ENCODE measurements at places on chromosomes 5 and 9.

- no peak for DNase-seq
These were observed 517.8 kb downstream of the CCDC171 start for GRCh38 chr9:16070455-16071145.

GRCh38 chr9:137982200-137982599 is 104.6 kb downstream of the CACNA1B start:
- DNase-seq, result no peak

DNA sequence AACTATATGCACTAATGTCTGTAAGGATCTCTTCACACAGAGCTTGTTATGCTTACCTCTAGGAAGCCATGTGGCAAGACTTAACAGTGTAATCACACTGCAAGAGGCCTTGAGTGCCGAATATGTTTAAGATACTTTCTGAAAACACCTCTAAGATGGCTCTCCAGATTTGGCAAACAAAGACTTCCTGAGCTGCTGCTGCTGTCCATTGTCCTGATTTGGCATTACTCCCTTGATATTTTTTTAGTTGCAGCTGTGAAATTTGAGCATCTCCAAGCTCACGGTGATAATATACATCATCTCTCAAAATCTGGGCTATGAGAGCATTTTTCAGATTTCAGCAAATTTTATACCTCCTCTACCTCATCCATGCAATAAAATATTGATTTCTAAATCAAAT is 384.5 kb upstream of the CDH6 start:
- no peak for DNase-seq

GRCh38 chr5:141874262-141874964 is 3.8 kb downstream of the PCDH1 start:
- no peak for DNase-seq

DNA sequence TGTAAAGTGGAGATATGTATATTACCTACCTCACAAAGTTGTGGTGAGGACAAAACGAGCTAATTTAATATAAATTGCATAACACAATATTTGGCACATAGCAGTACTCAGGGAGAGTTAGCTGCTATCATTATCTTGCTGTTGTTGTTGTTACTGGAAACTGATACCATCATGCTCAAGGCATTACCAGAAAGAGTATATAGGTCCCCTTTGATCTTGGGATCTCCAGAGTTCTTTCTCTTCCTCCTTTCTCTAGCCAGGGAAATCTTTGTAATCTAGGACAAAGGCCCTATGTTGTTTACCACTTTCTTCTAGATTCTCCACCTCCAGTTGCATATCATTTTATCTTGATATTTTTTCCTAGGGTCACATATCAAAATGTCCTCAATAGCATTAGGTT is 114.8 kb upstream of the RASA1 start:
- no peak for DNase-seq

DNA sequence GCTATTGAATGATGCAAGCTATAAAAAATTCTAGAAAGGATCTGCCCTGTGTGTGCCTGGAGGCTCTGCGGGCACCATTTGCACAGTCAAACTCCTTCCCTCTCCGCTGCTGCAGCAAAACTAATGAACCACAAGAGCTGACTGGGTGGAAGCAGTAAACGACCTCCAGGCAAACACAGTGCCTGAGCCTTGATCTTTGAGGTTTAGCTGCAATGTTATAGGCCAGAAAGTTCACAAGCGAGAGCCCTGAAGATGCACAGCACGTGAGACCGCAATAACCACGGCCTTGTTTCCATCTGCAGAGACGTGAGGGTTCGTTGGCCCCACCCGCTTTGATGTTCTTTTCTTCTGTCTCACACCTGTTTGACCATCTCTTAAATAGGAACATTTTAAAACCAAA is 69.2 kb upstream of the S1PR3 start:
- DNase-seq, result no peak

GRCh38 chr9:81244631-81245030 is 444.7 kb downstream of the TLE1 start:
- DNase-seq, result no peak

- DNase-seq, result no peak
These were observed 82.4 kb upstream of the SELENOP start for GRCh38 chr5:42894057-42894456.

DNA sequence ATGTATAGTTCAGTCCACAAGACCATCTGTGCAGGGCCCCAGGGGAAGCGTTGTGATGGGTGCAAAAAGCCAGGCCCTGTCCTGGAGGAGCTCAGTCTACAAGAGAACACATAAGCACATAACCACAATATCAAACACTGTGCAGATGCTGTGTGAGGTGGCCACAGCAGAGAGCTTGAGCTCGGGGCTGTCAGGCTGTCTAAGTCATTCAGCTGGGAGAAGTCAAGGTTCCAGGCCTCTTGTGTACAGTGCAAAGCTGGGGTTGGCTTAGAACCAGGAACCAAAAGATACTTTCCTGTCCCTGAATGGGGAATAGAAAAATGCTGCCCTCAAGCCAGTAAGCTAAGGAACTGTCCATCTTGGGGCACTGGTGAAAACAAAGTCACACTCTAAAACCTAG is 75.0 kb downstream of the PRDM6 start:
- DNase-seq, result no peak

GRCh38 chr9:89497257-89497963 is 503 bp downstream of the SEMA4D start:
- DNase-seq, result no peak

DNA sequence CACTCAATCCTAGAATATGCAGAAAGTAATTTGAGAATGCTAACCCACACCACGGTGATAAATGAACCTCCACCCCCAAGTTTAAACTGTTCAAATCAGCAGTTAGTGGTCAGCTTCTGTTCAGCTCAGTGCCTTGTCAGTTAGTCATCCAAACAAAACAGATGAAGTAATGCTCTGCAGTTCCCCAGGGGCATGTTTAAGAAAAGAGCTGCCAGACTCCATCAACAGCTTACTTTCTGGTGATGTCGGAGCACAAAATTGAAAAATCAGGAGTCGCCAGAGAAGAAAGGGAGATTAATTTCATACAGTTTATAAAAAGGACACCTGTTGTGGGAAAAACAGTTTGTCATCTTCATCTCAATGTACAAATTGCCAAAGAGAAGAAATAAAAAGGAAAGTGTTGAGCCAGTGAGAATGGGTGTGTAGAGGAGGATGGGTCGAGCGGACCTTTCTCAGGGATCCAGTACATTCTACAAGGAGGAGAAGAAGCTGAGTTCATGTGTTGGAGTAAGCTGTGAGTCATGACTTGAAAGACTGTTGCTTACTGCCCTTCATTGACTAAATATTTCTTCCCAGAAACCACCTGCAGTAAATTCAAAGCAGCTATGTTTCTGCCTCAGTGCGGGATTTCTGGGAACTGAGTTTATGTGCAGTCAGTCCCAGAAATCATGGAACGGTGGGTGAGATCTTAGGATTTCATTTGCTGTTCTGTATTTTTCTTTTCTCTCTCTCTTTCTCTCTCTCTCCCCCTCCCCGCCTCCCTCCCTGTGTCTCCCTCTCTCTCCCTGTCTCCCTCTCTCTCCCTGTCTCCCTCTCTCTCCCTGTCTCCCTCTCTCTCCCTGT is 13.7 kb downstream of the TRIO start:
- DNase-seq, result no peak

- no peak for DNase-seq
These were observed 95.1 kb downstream of the MED27 start for GRCh38 chr9:131984564-131984963.

DNA sequence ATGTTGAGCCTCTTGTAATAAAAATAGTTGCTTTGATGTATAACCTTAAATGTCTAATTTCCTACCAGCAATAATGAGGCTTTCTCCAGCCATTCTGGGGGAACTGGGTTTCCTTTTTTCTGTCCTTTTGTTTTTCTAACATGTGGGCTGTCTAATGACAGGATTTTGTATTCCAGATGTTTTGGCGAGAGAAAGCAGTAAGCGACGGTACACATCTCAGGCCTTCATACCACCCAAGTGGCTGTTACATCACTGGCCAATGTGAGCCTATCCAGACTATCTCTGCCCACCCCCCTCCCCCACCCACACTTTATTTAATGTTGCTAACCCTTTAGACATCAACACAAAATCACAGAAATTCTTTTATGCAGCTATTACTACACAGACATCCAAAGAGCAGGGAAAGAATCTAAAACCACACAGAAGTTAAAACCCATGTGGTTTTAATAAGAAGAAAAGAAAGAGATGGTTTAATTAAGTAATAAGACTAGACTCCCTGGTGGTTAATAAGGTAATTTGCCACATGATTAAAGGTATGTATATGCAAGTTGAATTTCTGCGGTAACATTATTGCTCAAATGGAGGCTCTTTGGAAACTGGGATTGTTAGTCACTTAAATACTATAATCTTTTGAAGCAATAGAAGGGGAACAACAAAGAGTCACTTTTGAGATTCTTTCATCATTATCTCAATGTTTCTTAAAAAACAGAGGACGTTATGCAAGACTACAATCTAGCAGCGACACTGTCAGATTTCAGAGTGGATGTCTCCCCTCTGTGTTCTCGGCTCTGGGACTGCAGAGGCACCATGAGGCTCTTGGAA is 365.1 kb downstream of the ENC1 start:
- no peak for DNase-seq

- no peak for DNase-seq
These were observed 45.6 kb downstream of the USP20 start for GRCh38 chr9:129880654-129881546.

DNA sequence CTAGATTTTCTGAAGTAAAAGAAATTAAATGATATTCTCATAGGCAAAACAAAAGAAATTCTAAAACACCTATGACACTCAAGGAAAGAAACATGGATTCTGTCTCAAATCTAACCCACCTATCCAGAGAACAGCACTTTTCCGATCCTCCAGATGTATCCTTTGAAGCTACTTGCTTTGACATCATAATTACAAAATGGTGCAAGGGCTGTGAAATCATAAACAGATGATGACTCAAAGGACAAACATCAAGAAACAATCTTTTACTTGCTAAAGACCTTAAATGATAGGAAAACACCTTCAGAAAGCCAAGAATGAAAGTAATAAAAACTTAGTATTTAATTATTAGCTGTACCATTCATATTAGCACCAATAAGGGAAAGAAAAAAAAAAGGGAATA is 202.6 kb downstream of the DENND1A start:
- DNase-seq, result no peak

GRCh38 chr9:14298601-14299022 is 15.3 kb downstream of the NFIB start:
- no peak for DNase-seq

- DNase-seq, result no peak
These were observed 156.7 kb upstream of the TLX3 start for GRCh38 chr5:171152382-171152781.

- no peak for DNase-seq
These were observed 34.0 kb downstream of the PTPN3 start for GRCh38 chr9:109463924-109464625.

DNA sequence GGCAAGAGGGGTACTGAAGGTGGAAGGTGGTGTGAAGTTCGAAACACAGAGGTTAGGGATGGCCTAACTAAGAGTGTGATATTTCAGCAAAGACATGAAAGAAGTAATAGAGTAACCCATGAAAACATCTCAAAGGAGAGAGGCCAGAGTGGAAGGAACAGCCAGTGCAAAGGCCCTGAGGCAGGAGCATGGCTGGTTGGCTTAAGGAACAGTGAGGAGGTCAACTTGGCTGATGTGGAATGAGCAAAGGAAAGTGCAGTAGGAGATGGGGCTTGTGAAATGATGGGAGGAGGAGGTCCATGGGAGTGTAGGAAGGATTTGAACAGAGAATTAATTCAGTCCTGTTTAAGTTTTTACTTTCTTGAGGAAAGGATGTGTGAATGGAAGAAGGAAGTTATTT is 178.3 kb upstream of the ZNF608 start:
- DNase-seq, result no peak

DNA sequence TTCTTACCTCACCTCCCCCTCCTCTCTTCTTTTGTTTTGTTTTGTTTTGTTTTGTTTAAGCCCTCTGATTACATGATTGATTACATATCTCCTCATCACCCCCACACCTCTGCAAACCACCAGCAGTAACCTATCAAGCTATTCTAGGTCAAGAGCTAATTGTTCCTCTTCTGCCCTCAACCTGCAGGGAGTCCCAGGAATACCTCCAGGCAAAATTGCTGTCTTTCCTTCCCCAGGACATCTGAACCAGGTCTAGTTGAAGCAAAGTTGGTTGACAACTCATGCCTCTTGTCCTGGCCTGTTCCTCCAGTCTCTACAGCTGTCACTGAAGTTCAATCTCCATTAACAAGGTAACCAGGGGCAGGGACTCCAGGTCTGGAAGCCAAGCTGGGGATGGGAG is 80.0 kb upstream of the PTGER4 start:
- no peak for DNase-seq

DNA sequence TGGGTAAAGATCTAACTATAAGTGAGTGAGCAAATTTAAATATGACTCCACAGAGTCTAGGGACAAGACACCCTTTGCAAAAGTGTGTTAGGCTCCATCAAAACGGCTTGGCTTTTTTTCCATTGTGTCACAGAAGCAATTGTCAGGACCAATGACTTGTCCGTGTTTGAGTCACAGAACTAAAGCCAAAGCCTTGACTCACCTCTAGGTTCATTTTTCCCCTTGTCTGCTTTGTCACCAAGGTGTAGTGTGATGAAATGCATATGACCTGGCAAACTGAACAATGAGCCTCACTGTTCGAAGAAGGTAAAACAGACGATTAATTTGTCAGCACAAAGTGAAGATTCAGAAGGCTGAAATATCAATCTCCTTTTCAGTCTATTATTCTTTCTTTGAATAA is 331.0 kb downstream of the GLIS3 start:
- no peak for DNase-seq

DNA sequence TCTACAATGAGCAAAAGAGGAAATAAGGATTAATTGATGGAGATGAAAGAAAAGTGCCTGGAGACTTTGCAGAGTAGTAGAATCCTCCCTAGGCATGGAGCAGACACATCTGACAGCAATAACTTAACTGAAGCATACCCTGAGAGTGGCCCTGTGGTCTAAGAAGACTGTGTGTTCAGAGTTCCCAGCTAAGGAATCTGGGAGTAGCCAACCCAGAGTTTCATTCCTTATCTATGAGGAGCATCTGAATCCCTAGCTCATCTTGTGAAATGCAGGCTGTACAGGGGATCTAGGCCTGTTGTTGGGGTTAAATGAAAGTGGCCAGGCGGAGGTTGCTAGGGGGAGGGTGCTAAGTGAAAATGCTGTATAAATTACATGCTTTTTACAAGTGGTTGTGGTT is 233.1 kb upstream of the FBXL7 start:
- DNase-seq, result no peak

- no peak for DNase-seq
These were observed 5.8 kb downstream of the BSPRY start for GRCh38 chr9:113355040-113355596.

DNA sequence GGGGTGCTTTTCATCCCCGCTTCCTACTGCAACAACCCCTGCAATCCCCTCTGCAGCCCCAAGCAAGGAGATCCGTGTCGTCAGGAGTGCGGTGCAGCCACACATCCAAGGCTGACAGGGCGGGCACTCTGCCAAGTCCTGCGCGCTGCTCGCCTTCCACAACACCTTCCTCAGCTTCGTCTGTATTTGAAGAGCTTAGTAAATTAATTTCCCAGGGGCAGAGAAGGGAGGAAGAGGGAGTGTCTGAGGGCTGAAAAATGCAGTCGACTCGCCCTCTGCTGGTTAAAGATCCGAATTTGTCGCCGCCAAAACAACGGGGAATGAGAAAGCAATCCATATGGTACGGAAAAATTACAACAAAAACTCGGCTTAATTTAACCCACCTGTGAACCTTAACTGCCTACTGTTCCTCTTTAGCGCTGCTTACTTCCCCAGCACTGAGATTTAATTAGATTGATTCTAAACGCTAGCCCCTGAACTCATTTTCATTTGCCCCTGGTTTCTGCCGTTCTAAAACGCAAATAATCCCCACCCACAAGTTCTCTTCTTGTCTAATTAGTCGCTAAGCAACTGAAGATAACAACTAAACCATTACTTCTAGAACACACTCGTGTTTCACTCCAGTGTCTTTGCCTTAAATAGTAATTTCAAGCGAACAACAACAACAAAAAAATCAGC is 10.9 kb upstream of the PCDHB1 start:
- no peak for DNase-seq

- DNase-seq, result no peak
These were observed 30.6 kb downstream of the EDIL3 start for GRCh38 chr5:84354101-84354500.
